Foreskin melanocyte (primary cell): ENCODE measurements at places on chromosomes 16 and 17.

DNA sequence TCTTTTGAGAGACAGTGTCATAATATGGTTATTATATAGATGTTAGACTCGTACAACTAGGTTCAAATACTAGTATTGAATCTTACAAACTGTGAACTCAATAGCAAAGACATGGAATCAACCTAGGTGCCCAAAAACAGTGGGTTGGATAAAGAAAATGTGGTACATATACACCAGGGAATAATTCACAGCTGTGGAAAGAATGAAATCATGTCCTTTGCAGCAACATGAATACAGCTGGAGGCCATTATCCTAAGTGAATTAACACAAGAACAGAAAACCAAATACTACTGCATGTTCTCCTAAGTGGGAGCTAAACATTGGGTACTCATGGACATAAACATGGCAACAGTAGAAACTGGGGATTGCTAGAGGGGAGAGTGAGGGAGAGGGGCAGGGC, 8.1 kb downstream of the PHKB start:
- no peak for DNase-seq

DNA sequence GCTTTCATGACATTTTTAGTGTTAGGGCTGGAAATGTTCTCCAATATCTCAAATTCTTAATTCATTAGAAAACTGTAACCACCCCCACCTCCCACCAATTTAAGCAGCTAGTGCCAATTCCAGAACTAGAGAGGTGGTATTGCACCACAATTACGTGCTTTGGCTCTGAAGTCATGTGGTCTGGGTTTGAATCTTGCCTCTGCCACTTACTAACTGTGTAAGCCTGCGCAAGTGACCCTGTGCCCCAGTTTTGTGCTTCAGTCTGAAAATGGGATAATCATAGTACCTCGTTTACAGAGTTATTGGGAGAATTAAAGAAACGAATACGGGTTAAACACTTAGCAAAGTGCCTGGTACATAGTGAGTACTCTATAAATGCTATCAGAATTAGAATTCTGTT, 14.2 kb upstream of the MPHOSPH6 start:
- no peak for DNase-seq

GRCh38 chr17:79485419-79485985, 125.3 kb downstream of the RBFOX3 start:
- no peak for DNase-seq

DNA sequence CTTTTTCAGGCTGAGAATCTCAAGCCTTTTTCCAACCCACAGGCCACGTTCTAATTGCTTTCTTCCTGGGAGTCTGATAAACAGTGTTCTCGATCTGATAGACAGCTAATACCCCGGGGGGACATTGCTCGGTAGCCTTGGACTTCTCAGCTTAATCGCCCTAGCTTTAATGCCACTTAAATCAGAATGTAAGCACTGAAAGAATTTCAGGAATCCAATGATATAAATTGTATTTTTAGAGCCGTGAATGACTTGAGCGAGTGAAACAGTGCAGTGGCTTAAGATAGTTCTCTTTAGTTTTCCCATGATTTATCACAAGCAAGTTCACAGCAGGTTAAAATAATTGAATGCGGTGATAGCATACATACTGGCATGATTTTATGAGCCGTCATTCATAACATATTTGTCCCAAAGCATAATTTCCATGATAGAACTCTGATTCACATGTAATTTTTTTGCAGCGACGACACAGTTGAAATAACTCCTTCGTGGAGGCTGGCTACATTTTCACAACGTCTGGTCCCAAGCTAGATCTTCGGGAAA, 116.1 kb upstream of the MYOCD start:
- DNase-seq: no peak

GRCh38 chr17:77882040-77882439, 76.5 kb upstream of the TNRC6C start:
- no peak for DNase-seq

GRCh38 chr17:10614536-10615155, 42.5 kb downstream of the MYH3 start:
- DNase-seq: no peak

- DNase-seq: no peak
Measured at GRCh38 chr16:76268824-76269223, 8.4 kb upstream of the CNTNAP4 start.

DNA sequence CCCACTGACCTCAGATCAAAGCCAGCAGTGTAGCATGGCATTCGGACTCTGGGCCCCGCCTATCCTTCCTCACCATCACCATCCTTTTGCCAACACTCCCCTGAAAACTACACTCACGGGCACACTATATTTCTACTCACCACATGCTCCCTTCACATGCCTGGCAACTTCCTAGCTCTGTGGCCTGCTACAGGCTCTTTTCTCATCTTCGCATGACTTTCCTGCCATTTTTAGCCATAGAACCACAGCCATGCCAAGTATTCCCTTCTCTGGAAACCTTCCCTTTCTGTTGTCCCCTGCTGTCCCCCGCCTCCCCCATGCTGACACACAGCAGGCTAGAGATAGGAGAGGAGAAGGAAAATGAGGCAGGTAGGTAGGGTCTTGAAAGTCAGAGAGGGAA, 45.5 kb upstream of the MMP2 start:
- DNase-seq: no peak
